ENCODE measurements at places on chromosomes 2 and 18.

- no peak for DNase-seq
These were observed 257.9 kb downstream of the SUCLG1 start for GRCh38 chr2:84201158-84201557.

GRCh38 chr18:21109936-21110712 lies 1.5 kb downstream of the ROCK1 start:
- DNase-seq: no peak

- DNase-seq: no peak
These were observed 237.0 kb downstream of the NYAP2 start for GRCh38 chr2:225636558-225636957.

GRCh38 chr18:58549814-58550339 lies 79.0 kb downstream of the ALPK2 start:
- no peak for DNase-seq
